ENCODE measurements at places on chromosomes 6 and 20.

GRCh38 chr20:4243071-4243470 lies 227.7 kb upstream of the RNF24 start:
- no peak for DNase-seq

DNA sequence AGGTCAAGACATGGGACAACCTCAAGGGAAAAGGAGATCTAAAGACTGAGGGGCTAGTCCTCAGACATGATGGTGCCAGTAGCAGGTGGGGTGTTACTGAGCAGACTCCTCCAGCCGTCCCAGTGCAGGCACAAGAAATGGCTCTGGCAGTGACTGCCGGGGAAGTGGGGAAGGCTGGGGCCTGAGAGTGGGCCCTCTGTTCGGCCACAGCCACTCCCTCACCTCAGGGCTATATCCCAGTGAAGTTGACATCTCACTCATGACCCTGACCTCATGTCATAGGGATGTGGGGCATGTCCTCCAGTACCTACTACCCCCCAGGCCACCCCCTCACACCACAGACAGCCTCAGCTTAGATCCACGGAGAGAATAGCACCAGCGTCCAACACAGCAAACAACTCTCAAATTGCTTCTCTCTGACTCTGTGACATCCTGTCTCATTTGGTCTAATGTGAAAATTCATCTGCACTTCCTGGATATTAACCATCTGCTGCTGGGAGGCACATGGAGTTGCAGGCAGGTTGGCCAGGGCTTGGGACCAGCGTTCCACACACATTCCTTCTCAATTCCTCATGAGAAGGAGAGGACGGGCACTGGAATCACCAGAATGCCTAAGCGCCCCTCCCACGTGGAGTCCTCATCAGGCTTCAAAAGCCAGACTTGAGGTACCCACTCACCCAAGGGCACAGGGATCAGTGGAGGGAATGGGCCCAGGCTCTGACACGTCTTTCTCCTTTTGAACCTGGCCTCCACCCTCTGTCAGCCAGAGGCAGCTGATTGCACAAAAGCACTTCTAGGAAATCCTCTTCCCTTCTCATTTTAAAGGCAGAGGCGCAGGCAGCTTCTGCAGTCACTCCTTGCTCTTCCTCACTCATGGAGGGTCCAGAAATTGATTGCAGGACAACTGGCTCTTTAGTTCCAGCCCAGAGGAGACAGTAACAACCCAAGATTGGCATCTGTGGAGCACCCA lies 163.6 kb upstream of the CST7 start:
- no peak for DNase-seq

DNA sequence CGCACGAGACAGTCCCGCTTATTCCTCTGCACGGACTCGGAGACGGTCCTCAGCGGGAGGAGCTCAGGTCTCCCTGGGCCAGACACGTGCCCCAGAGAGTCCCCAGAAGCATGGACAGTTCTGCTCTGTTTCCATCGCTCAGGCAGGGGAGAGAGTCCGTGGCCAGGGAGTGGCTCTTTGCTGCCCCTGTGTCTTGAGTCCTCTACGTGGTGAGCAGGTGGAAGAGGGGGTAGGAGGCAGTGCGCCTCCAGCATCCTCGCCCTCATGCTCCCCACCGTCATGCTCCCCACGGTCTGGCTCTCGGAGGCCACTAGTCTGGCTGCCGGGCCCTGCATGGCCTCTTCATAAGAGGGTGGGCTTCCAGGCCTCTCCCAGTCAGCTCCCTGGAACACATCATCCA lies 8.9 kb downstream of the TAGAP start:
- DNase-seq, result no peak

- no peak for DNase-seq
Measured at GRCh38 chr6:17583811-17584210, 16.3 kb upstream of the FAM8A1 start.

DNA sequence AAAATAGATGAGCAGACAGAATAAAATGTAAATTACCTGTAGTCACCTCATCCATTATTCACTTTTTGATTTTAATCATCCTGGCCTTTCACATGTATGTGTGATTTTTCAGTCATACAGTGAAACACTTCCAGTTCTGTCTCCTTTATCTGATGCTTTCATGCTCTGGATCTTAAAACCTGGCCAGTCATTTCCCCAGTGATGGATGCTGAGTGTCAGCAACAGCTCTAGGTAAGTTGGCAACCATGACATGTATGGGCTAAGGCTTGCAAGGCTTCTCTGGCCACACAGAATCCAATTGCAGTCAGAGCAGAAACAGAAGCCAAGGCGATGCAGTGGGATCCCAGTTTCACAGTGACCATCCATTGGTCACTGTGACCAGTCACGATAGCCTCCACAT lies 35.8 kb downstream of the FBXO9 start:
- DNase-seq, result no peak

GRCh38 chr20:51769976-51770615 lies 1.9 kb upstream of the ATP9A start:
- DNase-seq, result no peak

DNA sequence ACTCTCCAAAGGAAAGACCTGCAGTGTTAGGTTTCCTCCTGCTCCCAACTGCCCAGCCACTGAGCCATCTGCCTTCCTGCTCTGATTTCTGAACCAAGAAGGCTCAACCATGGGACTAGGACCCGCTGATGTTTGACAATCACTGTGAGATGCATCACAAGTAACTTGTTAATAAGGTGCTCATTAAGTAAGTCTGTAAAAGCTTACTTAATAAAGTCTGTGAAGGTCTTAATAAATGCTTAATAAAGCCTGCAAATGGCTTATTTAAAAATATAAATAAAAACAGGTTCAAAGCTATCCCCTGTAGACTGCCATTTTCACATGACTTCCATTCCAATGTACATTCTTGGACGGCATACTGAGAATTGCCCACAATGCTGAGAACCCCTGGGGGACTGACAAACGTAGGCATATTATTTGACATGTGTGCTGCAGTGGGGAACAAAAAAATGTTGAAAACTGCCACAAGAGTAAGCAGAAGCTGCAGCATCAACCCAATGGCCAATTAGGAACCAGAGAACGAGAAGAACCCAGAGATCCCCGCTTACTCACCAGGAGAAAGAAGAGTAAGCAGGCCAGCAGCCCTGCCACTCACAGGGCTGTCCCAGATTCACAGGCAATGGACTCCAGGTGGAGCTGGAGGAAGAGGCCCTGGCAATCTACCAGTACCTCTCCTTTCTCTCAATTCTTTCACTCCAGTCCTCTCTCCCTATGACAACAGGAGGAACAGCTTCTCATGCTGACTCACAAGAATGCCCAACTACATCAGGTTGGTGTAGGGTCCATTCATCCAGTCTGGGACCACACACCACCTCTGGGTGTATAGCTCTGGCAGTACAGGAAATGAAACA lies 19.5 kb downstream of the KIF13A start:
- DNase-seq, result no peak

DNA sequence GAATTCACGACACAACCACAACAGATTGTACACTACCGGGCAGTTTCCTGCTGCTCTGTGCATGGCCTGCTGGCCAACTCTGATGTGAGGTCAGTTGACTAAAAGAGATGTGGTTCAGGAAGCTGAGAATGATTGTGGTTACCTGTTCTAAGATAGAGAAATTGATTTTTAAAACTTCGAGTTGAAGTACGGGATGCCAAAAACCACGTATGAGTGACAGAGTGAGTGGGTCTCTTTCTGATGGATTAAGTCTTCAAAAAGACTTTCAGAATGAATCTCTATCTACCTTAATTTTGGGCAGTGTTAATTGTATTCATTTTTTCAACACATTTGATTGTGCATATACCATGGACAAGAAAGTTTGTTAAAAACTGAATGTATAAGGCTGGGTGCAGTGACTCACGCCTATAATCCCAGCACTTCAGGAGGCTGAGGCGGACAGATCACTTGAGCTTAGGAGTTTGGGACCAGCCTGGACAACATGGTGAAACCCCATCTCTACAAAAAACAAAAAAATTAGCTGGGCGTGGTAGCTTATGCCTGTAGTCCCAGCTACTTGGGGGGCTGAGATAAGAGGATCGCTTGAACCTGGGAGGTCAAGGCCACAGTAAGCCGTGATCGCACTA lies 121.2 kb downstream of the SGK1 start:
- no peak for DNase-seq

DNA sequence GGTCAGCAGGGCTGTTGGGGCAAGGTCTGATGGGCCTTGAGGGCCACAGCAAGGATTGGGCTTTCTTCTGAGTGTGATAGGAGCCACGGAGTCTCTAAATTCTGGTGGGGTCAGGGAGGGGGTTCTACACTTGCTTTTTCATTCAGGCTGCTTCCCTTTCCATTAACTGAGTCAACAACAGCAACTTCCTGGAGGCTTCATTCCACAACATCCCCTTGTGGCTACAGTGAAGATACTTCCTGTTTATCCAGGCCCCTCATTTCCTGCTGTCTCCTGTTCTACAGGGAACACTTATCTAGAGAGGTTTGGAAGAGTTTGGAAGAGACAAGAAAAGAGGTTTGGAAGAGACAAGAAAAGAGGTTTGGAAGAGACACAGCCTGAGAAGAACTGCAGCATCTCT lies 144.8 kb upstream of the ENPP5 start:
- no peak for DNase-seq

GRCh38 chr6:152295346-152295745 lies 341.8 kb downstream of the SYNE1 start:
- DNase-seq, result no peak

- DNase-seq, result no peak
Measured at GRCh38 chr6:67475700-67476099, 1159.4 kb upstream of the ADGRB3 start.

DNA sequence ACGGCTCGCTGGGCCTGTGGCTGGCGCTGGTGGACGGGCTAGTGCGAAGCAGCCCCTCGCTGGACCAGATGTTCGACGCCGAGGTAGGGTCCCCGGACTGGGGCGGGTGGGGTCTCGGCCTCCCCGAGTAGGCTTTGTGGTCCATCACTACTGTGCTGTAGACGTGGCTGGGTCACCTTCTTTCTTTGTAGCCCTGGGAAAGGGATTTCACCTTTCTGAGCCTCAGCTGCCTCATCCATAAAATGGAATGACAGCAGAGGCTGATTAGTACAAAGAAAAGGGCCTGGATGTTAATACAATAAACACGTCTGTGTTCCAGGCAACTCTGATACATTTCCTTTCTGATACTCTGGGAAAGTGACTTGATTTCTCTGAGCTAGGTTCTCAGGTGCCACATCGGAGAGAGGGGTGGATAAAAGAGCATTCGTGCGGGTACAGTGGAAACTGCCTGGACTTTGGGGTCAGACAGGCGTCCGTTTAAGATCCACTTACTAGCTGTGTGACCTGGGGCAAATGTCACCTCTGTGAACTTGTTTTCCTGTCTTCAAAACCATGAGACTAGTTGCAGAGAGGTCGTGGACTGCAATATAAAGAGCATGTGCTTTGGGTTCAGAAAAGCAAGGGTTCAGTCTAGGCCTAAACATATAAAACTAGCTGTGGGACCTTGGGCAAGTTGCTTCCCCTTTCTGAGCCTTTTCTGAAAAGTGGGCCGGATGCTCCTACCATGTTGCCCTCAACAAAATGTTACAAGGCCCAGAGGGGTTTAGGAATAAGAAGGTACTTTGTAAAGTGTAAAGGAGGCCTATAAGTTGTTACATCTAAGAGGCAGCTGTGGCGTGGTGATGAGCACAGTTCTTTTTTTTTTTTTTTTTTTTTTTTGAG lies 896 bp downstream of the SYS1 start:
- no peak for DNase-seq

DNA sequence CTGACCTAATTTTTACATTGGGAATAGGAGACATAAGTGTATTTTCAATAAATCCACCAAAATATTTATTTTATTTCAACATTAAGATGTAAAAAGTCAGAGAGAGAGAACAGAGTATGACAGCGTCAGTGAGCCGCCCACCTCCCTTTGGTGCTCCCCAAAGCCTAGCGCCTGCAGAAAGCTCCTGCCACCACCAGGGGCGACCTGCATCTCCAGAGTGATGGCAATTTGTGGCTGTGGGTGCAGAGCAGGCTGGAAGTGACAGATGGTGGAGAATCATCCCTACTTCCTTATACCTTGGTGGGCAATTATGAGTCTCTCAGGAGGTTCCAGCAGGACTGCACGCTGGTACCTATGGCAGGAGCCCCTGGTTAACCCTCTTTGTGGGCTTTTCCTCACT lies 87.3 kb downstream of the PTPRT start:
- no peak for DNase-seq

DNA sequence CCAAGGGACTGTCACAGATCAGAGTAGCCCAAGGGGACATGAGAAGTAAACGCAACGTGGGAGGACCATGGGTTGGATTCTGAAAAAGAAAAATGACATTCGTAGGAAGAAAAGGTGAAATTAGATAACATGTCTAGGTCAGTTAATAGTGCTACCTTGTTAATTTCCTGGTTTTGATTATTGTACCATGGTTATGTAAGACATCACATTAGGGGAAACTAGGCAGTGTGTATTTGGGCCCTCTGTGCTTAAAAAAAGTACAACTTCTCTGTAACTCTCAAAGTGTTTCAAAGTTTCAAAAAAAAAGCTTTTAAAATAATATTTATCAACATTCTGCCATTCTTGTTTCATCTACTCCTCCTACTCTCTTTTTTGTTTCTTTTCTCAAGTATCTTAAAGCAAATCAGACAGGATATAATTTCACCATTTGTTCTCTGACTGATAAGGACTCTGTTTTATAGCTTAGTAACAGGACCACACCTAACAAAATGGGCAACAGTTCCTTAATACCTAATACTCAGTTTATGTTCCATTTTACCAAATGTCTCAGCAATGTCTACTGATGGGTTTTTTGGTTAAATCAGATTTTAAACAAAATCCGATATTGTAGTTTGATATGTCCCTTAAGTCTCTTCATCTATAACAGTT lies 97.1 kb upstream of the PLCB4 start:
- no peak for DNase-seq

DNA sequence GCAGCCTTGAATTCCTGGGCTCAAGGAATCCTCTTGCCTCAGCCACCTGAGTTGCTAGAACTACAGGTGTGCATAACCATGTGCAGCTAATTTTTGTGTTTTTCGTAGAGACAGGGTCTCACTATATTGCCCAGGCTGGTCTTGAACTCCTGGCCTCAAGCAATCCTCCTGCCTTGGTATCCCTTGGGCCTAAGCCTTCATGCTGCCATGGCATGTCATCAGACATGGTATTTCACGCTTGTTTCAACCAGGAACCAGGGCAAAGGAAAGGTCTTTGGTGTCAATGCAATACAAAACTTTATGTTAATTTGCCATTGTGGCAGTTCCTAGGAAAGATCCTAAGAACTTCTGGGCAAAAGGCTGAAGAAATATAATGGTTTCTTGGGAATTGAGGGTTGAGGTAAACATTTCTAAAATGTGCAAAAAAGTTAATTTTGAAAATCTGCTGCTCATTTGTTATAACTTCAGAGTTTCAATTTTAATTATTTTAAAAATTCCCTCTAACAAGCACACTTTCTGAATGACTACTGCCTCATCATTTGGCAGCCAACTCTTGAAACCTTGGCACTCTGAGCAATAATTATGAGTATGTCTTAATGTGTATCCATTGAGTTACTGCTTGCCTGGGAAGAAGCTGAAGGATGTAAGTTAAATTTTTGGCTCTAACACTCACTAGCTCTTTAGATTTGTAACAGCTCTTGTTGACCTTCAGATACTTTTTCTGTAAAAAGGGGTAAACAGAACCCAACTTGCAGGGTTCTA lies 154.1 kb downstream of the GJA10 start:
- DNase-seq, result no peak

GRCh38 chr6:147774856-147775255 lies 266.4 kb downstream of the SAMD5 start:
- DNase-seq, result no peak

GRCh38 chr20:62704341-62704948 lies 4.2 kb upstream of the NTSR1 start:
- DNase-seq, result no peak
